H1 (cell line): ENCODE measurements at places on chromosomes 3 and 15. TPM values are rescaled to one million over a fixed set of nuclear protein-coding genes. Genes with fewer than 3 reads are reported as not detected.

The NDN gene
- total RNA-seq: 27.4 and 29.4 TPM in 2 replicates

The ROBO1 gene
- total RNA-seq: 91.0 and 93.6 TPM in 2 replicates

- H3K27me3 ChIP-seq: no peaks in the 10 kb centered on the region
- H3K4me1 ChIP-seq: no peaks in the 10 kb centered on the region
- no peak for DNase-seq
- no peak overlapping the region for H3K27ac ChIP-seq
- no peaks in the 10 kb centered on the region for H3K36me3 ChIP-seq
Observed at GRCh38 chr15:80379693-80380092, 24.5 kb upstream of the ARNT2 start.

- no peak overlapping the region for H3K4me3 ChIP-seq
- no peak for DNase-seq
- H3K4me1 ChIP-seq: peaks cover 7% of the 10 kb centered on the region
- no peak overlapping the region for H3K27ac ChIP-seq
- no peaks in the 10 kb centered on the region for H3K36me3 ChIP-seq
Observed at GRCh38 chr15:80061582-80061981, 2.1 kb downstream of the ZFAND6 start.

DNA sequence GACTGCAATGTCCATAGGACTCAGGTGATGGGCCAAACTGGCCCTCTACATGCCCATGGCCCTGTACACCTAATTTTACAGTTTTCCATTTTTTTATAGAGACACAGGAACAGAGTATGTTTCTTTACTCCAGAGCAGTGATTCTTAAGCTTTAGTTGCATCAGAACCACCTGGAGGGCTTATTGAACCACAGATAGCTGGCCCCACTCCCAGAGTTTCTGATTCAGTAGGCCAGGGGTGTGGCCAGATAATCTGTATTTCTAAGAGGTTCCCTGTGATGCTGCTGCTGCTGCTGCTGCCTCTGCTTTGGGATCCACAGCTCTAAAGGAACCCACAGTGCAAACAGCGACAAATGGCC is 5.1 kb downstream of the RBP1 start:
- H3K27ac ChIP-seq: no peak overlapping the region
- no peak overlapping the region for H3K4me3 ChIP-seq
- peaks cover 18% of the 10 kb centered on the region; the same call in 1 of the 2 replicates for H3K27me3 ChIP-seq
- DNase-seq: no peak
- peaks cover 4% of the 10 kb centered on the region for H3K4me1 ChIP-seq

GRCh38 chr15:51621936-51622603 is 501 bp downstream of the DMXL2 start:
- H3K27ac ChIP-seq: no peak overlapping the region
- peak; percentile 72 for DNase-seq
- H3K4me3 ChIP-seq: peak overlapping the region; percentile 92
- no peaks in the 10 kb centered on the region for H3K27me3 ChIP-seq
